DMS153 (cell line): ENCODE measurements at places on chromosomes 3 and 15.

DNA sequence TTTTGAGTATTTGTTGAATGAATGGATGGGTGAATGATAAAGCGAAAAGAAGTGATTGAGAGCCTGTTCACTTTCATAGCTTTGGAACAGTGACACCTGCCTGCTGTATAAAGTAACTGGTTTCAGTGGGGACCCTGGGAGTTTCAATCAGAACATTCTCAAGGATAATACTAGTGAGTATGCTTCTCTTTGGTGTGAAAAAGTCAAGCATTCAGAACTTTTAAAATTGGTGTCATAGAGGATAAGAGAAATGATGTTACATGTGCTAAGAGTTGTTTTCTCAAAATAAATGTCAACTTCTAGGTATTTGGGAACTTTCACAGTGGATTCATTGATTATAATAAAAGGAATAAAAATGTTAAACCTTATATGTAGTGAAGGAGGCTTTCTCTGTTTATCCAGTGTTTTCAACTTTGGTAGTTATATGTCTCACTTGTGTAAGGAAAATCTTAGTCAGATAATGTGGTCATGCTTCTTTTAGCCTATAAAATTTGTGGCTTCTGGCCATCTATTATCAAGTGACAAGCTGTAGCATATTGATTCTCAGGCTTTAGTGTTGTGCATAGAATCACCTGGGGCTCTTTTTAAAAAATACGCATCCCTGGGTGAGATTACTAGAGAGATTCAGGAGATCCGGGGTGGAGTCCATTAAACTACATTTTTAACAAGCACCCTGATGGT lies 11.9 kb downstream of the LRCH3 start:
- DNase-seq, result no peak

DNA sequence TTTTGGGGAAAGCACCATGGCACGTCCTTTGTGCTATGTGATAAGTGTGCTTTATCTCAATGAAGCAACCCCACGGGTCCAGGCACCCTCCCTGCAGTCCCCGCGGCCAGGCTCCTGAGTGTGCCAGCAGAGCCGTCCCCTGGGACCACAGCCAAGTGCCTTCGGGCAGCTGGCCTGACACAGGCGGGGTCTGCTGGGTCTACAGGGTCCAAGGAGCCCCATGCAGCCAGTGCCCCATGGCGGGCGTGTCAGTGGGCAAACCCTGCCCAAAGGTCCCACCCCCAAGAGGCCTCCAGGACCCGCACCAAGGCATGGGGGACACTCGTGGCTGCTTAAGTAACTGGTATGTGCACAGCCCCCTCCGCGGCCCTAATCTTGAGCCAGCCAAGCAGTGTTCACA lies 35.3 kb downstream of the KLHL25 start:
- no peak for DNase-seq

- peak; percentile 84 for DNase-seq
These were observed 100.6 kb downstream of the TLE3 start for GRCh38 chr15:69997161-69997485.

DNA sequence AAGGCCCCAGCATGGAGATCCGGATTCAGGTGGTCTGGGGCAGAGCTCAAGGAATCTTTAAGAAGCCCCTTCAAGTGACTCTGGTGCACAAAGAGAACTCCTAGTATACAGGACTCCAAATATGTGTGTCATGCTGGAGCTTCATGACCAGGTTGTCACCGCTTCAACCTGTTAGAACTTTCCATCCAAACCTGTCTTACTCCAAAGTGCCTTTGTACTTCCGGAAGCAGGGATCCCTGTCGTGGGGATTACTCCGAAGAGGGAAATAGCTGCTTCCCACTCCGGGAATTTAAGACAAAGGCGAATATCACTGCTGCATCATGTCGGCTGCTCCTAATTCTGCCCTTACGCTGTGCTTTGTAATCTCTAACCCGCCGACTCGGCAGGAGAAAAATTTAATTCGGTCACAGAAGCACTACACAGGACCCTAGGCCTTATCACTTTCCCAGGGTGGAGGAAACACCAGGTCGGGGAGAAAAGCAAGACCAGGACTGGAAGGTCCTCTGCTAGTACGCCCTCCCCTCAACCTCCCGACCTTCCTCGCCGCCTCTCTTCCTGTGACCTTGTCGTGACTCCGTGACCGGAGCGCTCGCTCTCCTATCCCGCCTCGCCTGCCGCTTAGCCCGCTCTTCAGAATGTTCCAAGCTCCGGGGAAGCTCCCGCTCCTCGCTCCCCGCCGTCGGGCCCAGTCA lies 730 bp downstream of the HIGD1A start:
- DNase-seq, result no peak

DNA sequence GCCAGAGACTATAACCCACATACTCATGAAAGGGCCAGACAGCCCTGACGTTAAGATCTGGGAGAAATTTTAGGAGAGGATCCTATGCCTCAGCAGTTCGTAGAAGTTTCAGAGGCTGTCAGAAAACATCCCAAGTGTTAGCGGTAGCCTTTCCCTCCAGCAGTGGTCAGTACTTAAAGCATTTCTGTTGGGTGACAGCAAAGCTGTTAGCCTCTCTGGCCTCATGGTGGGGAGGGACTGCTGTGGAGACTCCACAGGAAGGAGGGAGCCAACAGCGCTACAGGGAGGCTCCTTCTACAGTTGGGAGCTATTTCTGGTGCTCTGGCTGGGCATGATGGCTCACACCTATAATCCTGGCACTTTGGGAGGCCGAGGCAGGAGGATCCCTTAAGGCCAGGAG lies 27.4 kb downstream of the IDH2 start:
- no peak for DNase-seq

DNA sequence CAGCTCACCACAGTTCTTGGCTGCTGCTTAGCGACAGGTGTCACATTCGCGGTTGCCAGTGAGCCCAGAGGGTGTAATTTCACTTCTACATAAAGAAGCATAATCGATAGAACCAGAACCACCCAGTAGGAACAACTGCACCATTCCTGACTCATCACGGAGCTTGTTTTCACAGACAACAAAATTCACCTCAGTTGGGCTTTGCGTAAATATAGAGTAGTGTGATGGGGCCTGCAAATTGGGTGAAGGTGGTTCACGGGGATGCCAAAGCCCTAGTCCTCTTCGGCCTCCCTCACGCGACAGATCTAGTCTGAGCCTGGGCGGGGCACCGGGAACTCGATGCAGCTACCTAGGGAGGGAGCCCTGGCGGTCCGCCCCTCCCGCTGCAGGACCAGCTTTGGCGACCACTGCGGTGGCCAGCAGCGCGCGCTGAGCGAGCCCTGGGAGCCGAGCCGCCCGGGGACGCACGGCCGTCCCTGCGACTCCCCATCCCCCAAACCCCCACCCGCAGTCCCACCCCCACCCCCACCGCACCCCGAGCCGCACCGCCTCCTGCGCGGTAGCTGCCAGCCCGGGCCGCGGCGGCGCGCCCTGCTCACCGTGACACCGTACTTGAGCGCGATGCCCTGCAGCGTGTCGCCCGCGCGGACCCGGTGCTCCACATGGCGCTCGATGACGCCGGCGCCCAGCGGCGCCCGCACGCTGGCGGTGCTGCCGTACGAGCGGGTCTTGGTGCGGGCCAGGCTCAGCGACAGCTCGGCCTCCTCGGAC lies 519 bp downstream of the LYSMD2 start:
- DNase-seq, result no peak

GRCh38 chr15:70748281-70748747 lies 15.0 kb downstream of the UACA start:
- no peak for DNase-seq

- DNase-seq, result no peak
These were observed 45.8 kb upstream of the SLCO2A1 start for GRCh38 chr3:134075568-134075825.

GRCh38 chr3:37592328-37592727 lies 269.4 kb upstream of the CTDSPL start:
- DNase-seq, result no peak

- no peak for DNase-seq
These were observed 356.2 kb downstream of the RBMS3 start for GRCh38 chr3:29637068-29637467.

- DNase-seq, result no peak
These were observed 52.8 kb downstream of the PPM1L start for GRCh38 chr3:160808838-160809237.

- DNase-seq, result no peak
These were observed 11.8 kb downstream of the CACNA1D start for GRCh38 chr3:53506110-53506762.

- DNase-seq, result no peak
These were observed 182.4 kb downstream of the SHQ1 start for GRCh38 chr3:72665701-72666446.

- no peak for DNase-seq
These were observed 179.4 kb downstream of the CDIN1 start for GRCh38 chr15:36758800-36759199.

GRCh38 chr15:31732726-31733125 lies 297.6 kb upstream of the CHRNA7 start:
- no peak for DNase-seq

DNA sequence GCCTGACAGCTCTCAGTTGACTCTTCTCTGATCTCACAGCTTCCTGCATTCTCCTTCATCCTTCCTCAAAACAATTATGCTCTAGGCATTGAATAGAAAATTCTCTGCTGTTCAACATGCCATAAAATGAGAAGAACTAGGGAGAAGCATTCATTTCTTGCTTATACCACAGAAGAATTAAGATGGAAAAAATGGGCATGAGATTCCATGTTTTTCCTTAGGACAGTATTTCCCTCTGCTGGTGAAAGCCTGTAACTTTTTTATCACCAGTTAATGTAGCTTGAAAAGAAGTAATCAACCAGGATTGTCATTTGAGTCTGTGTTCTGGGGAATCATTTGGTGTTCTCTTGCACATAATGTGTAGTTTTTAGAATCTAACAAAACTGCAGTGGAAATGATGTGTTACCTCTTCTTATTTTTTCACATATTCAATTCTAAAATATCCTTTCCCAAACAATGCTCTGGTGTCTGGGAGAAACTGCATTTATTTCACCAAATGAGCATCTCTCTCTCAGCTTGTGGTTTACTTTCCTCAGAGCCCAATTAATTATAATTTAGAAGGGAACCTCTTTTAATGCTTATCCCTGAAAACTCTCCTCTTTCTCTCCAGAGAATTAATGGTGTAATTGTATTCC lies 92.8 kb upstream of the DCBLD2 start:
- DNase-seq, result no peak

DNA sequence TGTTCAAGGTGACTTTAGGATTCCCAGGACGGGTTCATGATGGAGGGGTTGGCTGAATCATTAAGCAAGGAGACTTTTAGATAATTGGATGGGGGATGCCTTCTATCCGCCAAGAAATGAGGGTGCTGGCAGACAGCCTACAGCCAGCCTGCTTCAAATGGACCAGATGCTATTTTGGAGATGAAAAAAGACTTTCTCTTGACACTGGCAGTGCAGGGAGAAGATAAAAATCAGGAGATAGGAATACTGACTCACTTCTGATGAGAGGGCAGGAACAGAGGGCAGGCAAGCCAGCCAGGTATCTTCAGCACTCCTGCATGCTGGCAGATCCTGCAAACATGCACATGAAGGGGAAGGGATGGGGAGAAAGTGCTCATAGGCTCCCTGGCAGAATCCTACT lies 7.7 kb upstream of the SYN2 start:
- no peak for DNase-seq

GRCh38 chr3:25143356-25144025 lies 284.6 kb upstream of the RARB start:
- DNase-seq, result no peak

- no peak for DNase-seq
These were observed 12.8 kb downstream of the ELL3 start for GRCh38 chr15:43763819-43764446.

GRCh38 chr3:17399586-17399985 lies 342.8 kb downstream of the TBC1D5 start:
- DNase-seq, result no peak

DNA sequence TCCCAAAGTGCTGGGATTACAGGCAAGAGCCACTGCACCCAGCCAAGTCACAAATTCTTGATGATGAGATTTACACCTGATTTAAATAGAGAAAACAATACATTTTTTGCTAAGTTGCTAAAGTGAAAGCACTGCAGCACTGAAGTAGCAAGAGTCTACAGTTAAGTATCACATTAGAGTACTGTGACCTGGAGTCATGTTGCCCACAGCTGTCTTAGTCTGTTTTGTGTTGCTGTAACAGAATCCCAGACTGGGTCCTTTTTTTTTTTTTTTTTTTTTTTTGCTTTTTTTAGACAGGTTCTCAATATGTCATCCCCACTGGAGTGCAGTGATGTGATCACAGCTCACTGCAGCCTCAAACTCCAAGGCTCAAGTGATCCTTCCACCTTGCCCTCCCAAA lies 23.2 kb upstream of the GNB4 start:
- no peak for DNase-seq

- DNase-seq, result no peak
These were observed 400 bp downstream of the RAB43 start for GRCh38 chr3:129121016-129121791.

DNA sequence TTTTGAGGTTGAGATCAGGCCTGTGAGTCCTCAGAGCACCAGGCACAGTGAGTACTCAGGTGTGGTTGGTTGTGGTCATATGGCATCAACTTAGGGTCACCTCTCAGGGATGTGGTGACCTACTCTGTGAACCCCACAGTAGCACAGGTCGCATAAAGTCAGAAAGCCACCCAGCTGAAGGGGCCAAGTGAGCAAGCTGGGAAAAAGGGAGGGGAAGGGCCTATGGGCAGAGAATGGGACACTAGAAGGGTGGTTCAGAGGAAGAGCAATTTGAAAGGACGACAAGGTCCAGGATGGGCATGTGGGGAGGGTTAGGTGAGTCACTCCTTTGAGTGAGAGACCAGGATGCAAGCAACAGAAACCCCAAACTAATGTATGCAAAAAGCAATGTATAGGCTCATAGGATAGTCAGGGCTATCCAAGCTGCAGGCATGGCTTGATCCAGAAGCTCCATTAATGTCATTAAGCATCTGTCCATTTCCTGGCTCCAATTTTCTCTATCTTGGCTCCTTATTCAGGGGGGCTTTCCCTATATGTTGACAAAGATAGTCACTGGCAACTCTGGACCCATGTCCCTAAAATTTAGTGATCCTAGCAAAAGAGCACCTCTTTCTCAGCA lies 33.5 kb downstream of the HMCES start:
- DNase-seq, result no peak

DNA sequence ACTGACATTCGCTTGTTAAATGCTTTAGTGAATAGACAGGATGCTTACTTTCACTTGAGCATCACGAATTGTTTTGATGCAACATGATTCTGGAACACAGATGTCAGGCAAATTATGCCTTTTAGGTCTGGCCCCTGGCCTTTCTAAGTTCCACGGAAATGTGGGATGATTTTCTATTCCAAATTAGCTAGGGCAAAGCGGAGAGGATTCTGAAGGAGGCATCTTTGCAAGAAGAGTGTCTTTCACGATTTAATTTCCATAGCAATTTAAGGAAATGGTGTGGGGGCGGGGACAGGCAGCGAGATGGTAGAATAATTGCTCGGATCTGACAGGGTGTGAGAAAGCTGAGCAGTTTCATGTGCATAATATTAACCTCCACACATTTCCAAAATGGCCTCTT lies 238.5 kb upstream of the KCNMB2 start:
- DNase-seq, result no peak

GRCh38 chr3:42489937-42490227 lies 12.6 kb upstream of the VIPR1 start:
- DNase-seq, result no peak
